Neuronal stem cell (in vitro differentiated cells): ENCODE measurements at places on chromosomes 1 and 21.
A peak's percentile ranks its signal among the peaks of the same experiment; 100 is the strongest.

GRCh38 chr1:29408831-29409605 lies 172.7 kb downstream of the PTPRU start:
- no peak for DNase-seq
- H3K27me3 ChIP-seq = no peaks in the 10 kb centered on the region
- H3K4me1 ChIP-seq = no peaks in the 10 kb centered on the region
- no peak overlapping the region for H3K27ac ChIP-seq

DNA sequence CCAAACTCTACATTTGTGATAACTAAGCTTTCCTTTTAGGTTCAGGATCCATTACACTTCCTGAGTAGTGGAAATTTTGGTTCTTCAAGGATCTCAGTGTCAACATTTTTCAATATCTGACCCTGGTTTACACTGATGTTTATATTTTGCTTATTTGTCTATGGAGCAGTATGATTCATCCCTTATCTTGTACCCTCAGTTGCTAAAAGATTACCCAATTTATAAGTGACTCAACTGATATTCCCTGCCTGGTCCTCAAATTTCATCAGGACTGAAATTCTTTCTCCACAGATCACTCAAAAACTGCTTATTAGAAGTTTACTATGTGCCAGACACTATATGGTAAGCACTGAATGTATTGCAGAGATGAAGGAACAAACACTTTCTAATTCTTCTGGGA lies 139.1 kb upstream of the CHRM3 start:
- no peaks in the 10 kb centered on the region for H3K36me3 ChIP-seq
- no peak overlapping the region for H3K4me3 ChIP-seq
- no peak for DNase-seq
- H3K4me1 ChIP-seq = no peaks in the 10 kb centered on the region

- H3K4me3 ChIP-seq = no peak overlapping the region
- H3K4me1 ChIP-seq = no peaks in the 10 kb centered on the region
- H3K27me3 ChIP-seq = no peaks in the 10 kb centered on the region
- no peak overlapping the region for H3K27ac ChIP-seq
- H3K36me3 ChIP-seq = peaks cover 39% of the 10 kb centered on the region
- DNase-seq = no peak
Observed at GRCh38 chr21:37219761-37220432, 47.2 kb downstream of the VPS26C start.

- no peaks in the 10 kb centered on the region for H3K36me3 ChIP-seq
- no peak for DNase-seq
- H3K27ac ChIP-seq = no peak overlapping the region
- no peak overlapping the region for H3K4me3 ChIP-seq
Observed at GRCh38 chr1:88519156-88519555, 164.9 kb upstream of the PKN2 start.

DNA sequence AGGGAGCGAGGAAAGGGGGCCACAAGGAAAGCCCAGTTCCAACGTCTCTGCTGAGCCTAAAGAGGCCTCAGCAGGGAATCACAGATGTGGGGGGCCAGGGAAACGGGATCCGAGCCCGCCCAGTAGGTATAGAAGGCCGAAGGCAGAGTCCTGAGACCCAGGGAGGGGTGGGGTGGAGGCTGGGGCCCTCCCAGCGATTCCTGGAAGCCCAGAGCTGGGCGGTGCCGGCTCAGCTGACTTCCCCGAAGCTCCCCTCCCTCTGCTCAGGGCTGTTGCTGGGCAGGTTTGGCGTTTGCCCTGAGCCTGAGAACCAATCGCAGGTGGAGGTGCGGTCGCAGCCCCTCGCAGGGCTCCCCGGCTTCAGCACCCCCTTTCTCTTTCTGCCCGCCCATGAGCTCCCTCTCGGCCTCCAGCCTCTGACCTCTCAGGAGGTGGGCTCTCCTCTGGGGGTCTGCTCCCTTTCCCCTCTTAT lies 12.8 kb downstream of the ADAMTSL4 start:
- no peaks in the 10 kb centered on the region for H3K36me3 ChIP-seq
- peak overlapping the region; percentile 100 for H3K27ac ChIP-seq

DNA sequence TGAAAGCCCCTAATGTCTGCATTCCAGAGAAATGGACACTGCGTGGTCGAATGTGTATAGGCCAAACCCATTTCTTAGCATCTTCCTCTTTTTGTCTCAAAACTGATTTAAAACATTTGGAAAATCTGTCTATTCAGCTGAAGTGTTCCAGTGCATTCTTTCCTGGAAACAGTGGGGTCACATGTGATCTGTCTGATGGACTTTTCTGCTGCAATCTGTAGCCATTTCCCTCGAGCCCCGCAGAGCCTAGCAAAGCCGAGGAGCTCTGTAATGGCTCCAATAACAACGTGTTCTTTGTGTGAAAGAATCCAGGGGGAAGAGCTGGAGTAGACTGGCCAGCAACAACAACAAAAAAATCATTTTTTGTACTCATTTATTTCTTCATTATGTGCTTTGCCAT lies 329.3 kb downstream of the BARHL2 start:
- H3K27me3 ChIP-seq = no peaks in the 10 kb centered on the region
- H3K4me1 ChIP-seq = peaks cover 10% of the 10 kb centered on the region
- H3K4me3 ChIP-seq = no peak overlapping the region
- peak overlapping the region; percentile 45 for H3K27ac ChIP-seq
- no peaks in the 10 kb centered on the region for H3K36me3 ChIP-seq

DNA sequence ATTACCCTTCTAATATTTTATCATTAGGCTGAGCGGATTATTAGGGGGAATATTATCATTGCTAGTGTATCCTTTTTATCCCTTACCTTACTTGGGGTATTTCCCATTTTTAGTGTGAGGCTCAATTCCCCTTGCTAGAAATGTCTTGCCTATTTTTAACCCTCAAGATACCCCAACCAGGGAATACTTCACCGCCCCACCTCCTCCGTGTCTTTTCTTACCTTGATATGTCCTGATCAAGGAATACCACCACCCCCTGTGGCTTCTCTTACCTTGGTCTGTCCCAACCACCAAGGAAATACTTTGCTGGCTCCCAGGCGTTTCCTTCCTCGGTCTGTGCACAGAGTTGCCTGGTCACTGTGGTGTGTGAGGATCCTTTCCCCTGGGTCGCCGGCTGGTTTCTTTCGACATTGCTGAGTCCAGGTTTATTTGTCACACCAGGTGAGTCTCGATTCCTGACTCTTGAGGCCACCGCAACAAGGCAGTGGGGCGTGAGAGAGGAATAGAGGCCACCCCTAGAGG lies 57.8 kb downstream of the SERINC2 start:
- no peak for DNase-seq
- no peaks in the 10 kb centered on the region for H3K4me1 ChIP-seq
- no peaks in the 10 kb centered on the region for H3K36me3 ChIP-seq
- no peak overlapping the region for H3K4me3 ChIP-seq
